ENCODE measurements at places on chromosomes 12 and 14. TPM values are rescaled to one million over a fixed set of nuclear protein-coding genes. Genes with fewer than 3 reads are reported as not detected.

GRCh38 chr12:55061024-55061423, 41.2 kb downstream of the NEUROD4 start:
- no peak for DNase-seq

DNA sequence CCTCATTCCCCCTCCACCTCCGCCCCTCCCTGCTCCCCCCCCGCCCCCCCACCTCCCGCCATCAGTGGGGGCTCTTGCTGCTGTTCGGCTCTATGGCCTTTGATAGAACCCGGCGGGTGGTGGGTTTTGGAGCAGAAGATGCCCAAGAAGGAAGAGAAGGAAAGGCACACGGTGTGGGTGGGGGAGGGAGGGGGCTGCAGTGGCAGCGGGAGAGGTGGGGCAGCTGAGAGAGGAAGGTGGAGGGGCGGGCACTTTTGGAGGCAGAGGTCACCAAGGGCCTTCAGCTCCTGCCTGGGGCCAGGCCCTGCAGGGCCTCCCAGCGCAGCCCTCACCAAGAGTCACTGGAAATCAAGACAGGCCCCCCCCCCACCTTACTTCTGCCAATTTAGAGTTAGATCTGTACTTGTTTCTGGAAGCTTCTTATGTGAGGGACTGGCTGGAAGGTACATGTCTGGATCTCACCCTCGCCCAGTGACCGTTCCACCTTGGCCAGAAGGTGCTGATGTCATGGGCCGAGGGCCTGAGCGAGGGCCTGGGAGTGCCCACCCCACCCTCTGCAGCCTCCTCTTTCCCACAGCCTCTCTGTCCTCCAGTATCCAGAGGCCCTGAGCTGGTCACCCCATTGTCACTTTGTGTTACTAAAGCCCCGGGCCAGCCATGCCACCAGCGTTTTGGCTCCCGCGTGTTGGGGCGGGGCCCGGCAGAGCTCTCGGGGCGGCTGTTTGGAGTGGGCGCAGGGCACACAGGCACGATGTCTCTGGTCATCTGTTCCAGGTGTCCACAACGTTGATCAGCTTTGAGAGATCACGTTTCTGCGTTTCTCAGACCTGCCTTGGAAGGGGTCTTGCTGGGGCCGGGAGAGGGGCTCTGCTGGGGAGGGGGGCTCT, 153.9 kb downstream of the KIF26A start:
- no peak for DNase-seq

The SSTR1 gene
- 1.8 TPM for polyA plus RNA-seq

- no peak for DNase-seq
Observed at GRCh38 chr12:23502259-23502658, 447.2 kb downstream of the SOX5 start.

DNA sequence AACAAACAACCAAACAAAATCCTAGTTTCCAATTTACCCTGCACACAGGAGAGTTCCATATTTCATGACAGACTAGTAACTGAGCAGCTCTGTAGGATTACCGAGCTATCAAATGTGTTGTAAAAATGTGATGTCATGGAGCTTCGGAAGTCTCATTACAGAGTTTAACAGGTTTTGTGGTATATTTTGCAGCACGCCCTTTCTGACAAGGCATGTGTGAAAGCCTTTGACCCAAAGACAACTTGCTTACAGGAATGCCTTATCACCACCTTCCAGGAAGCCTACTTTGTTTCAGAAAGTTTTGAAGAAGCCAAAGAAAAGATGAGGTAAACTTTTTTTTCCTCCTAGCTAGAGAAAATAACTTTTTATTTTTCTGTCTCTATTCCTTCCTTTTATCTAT, 92.4 kb downstream of the TPH2 start:
- no peak for DNase-seq

The KRT78 gene
- polyA plus RNA-seq, result not detected
